ENCODE measurements at places on chromosomes 1 and 21.
A peak's percentile ranks its signal among the peaks of the same experiment; 100 is the strongest.

GRCh38 chr1:172489847-172490246 is 43.1 kb upstream of the SUCO start:
- no peak for DNase-seq

- peak; percentile 96 for DNase-seq
Measured at GRCh38 chr1:46132529-46133180, at the start of gene PIK3R3. PIK3R3 (minus strand) TSS chr1:46132629; CDS start chr1:46131952, 677 bp downstream.

DNA sequence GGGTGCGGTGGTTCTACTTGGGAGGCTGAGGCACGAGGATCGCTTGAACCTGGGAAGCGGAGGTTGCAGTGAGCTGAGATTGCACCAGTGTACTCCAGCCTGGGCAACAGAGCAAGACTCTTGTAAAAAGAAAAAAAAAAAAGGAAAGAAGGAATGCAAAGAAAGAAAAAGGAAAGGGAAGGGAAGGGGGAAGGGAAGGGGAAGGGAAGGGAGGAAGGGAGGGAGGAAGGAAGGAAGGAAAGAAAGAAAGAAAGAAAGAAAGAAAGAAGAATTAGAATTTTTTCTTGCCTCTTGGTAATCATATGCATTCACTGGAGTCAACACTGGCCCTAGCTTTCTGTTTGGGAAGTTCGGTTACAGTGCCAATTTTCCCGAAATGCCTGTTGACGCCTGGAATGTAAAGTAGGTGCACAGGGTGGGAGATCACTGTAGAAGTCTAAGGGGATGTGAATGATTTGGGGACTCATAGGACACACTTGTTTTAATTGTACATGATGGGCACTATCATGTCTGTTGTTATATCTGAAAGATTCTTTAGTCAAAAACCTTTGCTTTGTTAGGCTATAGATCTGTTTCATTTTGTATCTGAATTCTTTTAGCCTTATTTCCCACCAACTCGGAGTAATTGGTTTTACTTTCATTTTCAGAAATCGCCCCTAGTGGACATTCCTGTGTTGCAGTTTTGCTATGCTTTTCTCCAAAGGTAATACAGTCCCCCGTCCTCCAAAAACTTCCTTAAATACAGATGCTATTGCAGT is 59.8 kb upstream of the MORC3 start:
- peak; percentile 70 for DNase-seq

DNA sequence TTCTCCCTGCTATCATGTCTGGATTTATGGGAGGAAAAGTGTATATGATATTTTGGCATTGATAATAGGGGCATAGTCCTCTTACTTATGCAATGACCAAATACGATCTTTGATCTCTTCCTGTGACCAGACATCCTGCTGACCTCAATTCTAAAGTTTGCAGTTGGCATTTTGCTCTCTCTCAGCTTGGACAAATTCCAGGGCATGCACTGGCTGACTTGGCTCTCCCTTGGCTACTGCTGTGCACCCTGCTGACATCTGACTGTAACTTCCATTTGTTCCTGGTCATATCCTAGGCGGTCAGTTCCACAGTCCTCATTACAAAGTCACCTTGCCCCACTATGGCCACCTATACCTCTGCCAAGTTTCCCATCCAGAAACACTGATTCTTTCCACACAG is 380.7 kb upstream of the NR5A2 start:
- peak; percentile 22 for DNase-seq

DNA sequence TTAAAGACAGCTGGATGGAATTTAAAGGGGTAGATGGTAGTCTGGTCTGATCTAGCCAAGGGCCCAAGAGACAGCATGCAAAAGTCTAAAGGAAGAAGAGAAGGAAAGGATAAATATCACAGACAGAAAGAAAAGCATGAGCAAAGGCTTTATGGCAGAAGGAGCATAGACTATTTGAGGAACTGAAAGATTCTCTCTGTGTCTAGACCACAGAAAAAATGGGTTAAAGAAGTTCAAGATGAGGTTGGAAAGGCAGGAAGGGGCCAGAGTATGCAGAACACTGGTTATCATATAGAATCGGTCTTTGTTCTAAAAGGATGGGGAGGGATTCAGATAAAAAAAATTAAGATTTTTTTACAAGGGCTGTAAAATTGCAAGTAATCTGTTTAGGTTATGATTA is 136.8 kb upstream of the SGIP1 start:
- no peak for DNase-seq

- no peak for DNase-seq
Measured at GRCh38 chr1:77253211-77253610, 28.6 kb upstream of the AK5 start.

GRCh38 chr1:214660900-214661299 is 57.9 kb downstream of the CENPF start:
- DNase-seq = no peak

GRCh38 chr1:25898223-25899015 is 7.8 kb downstream of the STMN1 start:
- no peak for DNase-seq

DNA sequence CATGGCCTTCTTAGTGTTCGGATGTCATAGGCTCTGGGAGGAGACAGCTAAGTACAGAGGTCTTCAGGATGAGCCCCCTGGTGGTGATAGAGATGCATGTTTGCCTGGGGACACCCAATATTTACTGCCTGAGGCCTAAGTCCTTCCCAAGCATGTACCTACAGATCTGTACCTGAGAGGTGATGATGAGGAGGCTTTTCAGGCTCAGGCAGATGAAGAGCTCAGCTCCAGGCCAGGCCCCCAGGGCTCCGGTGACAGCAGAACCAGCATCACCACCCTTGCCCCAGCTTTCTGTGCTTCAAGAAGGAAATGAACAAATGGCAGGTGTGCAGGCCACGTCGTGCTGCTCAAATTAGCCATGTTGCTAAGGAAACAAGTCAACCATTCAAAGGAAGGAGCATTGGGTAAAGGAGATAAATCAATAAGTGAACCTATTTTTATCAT is 21.1 kb downstream of the CACNA1E start:
- peak; percentile 28 for DNase-seq

- no peak for DNase-seq
Measured at GRCh38 chr1:102550729-102551384, 554.1 kb upstream of the OLFM3 start.

GRCh38 chr1:222012816-222013215 is 270.9 kb upstream of the DUSP10 start:
- no peak for DNase-seq

DNA sequence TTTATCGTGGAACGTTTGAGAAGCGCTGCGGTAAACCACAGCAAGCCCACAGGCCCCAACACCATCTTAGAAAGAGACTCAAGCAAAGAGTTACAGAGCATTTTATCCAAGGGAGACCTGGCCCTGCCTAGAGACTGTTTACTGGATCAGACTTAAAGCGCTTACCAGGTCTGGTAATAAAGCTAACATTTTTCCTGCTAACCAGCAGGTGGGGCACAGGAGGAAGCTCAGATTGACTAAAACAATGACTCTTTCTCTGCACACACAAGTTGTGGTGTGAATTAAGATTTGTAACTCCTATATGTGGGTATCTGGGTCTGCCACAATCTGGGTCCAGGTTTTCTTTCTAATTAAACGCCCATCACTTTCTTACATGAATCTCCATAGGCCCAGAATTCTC is 136.5 kb upstream of the ETS2 start:
- no peak for DNase-seq

- DNase-seq = no peak
Measured at GRCh38 chr1:65284229-65284628, 25.1 kb upstream of the DNAJC6 start.

GRCh38 chr21:42468491-42469131 is 27.4 kb downstream of the RSPH1 start:
- DNase-seq = no peak

DNA sequence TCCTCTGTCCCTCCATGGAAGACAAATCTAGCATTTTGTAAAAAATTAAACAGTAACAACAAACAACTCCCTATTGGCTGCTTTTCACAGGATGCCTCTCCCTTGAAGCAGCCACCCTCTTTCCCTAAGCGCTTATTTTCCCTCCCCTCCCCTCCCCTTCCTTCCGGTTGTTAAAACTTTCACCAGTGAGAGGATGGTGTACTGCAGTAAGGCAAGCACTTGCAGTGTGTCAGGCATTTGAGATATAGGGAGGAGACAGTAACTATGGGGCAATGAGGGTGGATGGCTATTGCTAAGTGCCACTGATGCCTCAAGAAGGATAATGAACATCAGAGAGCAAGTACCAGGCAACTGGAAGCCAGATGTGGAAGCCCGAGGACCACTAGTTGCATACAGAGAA is 19.1 kb upstream of the KIAA1614 start:
- no peak for DNase-seq

- DNase-seq = peak; percentile 39
Measured at GRCh38 chr1:111275079-111275478, 15.6 kb upstream of the CHIA start.

Measured in H54 (cell line).